CD4-positive, alpha-beta T cell treated with Interleukin-21 for 1 hour (primary cell): ENCODE measurements at places on chromosomes 11 and 22.

- no peak for DNase-seq
These were observed 14.7 kb downstream of the SSH3 start for GRCh38 chr11:67317888-67318555.

DNA sequence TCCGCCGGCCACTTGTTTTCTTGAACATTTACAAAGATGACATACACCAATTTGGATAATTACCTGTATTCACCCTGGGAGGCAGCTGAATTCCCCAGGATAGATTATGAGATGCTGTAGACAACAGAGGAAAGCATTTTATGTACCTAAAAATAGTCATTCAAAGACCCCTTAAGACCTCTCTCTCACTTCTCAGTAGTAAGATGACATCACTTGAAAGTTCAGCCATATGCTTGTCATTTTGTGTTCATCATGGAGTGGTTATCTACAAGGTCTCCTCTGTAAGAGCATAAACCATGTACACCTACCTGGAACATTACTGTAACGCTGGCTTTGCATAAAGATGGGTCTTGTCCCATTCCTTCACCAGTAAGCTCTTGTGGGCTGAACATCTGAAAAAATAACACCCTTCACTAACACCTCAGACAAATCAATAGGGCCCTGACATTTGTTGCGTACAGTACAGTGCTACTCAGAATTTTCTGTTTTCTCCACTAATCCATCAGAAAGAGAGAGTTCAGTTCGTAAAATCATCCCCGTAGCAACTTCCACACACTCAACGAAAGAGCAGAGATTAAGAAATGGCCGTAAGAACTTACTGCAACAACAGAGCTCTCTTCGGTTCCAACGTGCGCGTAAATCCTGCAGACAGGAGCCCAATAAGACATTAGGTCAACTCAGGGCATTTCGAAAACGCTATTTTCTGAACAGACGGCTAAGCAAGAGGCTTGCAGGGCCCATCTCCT lies 15.6 kb upstream of the WDR74 start:
- DNase-seq = peak; percentile 21

- no peak for DNase-seq
These were observed 177.1 kb upstream of the B3GAT1 start for GRCh38 chr11:134589129-134589528.

- DNase-seq = no peak
These were observed 72.7 kb downstream of the SIK2 start for GRCh38 chr11:111674941-111675340.

GRCh38 chr11:103552086-103552485 lies 442.9 kb downstream of the DYNC2H1 start:
- DNase-seq = no peak

DNA sequence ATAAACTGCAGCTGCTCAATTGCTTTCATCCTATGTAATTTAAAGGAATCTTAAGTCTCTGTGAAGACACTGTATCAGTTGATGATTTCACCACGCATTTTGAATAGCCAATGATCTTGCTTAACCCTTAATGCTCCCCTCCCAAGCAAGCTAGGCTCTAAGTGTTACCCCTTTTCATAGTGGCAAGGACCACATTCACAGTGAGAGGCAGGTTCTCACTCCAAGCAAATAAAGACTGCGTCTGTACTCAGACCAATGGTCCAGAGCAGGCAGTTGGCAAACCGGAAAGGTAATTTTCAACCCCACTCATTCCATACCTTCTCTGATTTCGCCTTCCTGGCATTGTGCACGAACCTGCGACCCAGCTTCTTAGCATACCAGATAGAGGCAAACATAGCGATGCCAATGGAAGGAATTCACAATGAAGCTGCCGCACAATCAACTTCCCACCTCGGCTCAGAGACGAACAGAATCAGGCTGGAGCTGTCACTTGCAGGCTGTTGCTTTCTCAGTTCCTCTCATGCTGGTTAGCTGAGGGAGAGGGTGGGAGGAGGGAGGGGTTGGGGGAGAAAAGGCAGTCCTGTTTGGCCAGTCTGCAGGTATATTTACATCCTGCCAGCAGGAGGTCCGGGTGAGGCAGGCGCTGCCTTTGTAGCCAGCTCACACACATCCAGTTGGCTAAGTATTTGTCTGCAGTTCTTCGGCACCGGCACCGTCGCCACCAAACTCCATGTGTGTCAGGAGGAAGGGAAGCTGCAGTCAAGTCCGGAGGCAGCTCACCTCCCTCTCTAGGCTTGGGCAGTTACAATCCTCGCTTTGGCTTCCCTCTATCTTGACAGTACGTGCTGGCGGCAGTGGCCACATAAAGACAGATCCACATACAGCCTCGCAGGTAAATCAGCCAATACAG lies 1151.2 kb upstream of the CCDC90B start:
- DNase-seq = no peak

GRCh38 chr11:125724125-125724524 lies 22.0 kb upstream of the PATE1 start:
- DNase-seq = peak; percentile 1

GRCh38 chr11:120386774-120387371 lies 50.7 kb downstream of the ARHGEF12 start:
- no peak for DNase-seq
